ENCODE measurements at places on chromosomes 7 and 10. TPM values are rescaled to one million over a fixed set of nuclear protein-coding genes. Genes with fewer than 3 reads are reported as not detected.

The ATOH7 gene
- not detected for total RNA-seq

The CD36 gene
- total RNA-seq: 1.5 TPM

The UCN3 gene
- not detected for total RNA-seq

The ZPBP gene
- total RNA-seq: not detected

The TMEM196 gene
- total RNA-seq: not detected

The SFR1 gene
- total RNA-seq: 7.3 TPM

The ANKRD7 gene
- 0.18 TPM for total RNA-seq

The SPDYE9 gene
- total RNA-seq: not detected

The MPP7 gene
- total RNA-seq: 0.56 TPM

The TWIST1 gene
- 2.8 TPM for total RNA-seq

The CYP3A5 gene
- total RNA-seq: not detected

The PRR15 gene
- 0.45 TPM for total RNA-seq

The PHYHIPL gene
- not detected for total RNA-seq

The IFIT1B gene
- total RNA-seq: not detected

The SEMA3E gene
- 0.28 TPM for total RNA-seq

The TMEM178B gene
- not detected for total RNA-seq

The ZNF488 gene
- total RNA-seq: 0.09 TPM

The PNLIPRP3 gene
- not detected for total RNA-seq

The EPO gene
- total RNA-seq: not detected

The GRM3 gene
- not detected for total RNA-seq

The GBX1 gene
- not detected for total RNA-seq

The SMARCD3 gene
- 4.1 TPM for total RNA-seq

The MICALL2 gene
- total RNA-seq: 13.4 TPM

The HGF gene
- total RNA-seq: 4.0 TPM

The ORC5 gene
- total RNA-seq: 22.4 TPM

The BMPER gene
- total RNA-seq: 8.8 TPM

The NXPH1 gene
- total RNA-seq: not detected

The ABCB4 gene
- under 0.01 TPM for total RNA-seq

The PIP gene
- total RNA-seq: not detected

The EEF1AKMT2 gene
- 13.9 TPM for total RNA-seq

The PWWP2B gene
- 10.5 TPM for total RNA-seq

The EGFR gene
- 1.5 TPM for total RNA-seq

The SUN3 gene
- total RNA-seq: not detected

The KAZALD1 gene
- total RNA-seq: 1.7 TPM

The SCART1 gene
- total RNA-seq: 1.3 TPM

The TRIM73 gene
- total RNA-seq: 0.75 TPM

The PNLIPRP1 gene
- total RNA-seq: not detected

The EN2 gene
- 0.09 TPM for total RNA-seq

The FAM25A gene
- not detected for total RNA-seq

The HSPA12A gene
- total RNA-seq: 0.28 TPM

The NPFFR1 gene
- total RNA-seq: not detected

The ANLN gene
- 64.2 TPM for total RNA-seq

Measured in endothelial cell of coronary artery (primary cell).